Activated CD4-positive, alpha-beta T cell treated with anti-CD3 and anti-CD28 coated beads, Interleukin-2, amount 10 ng/mL, durations not matched to agents 24 days and 14 days (primary cell): ENCODE measurements at places on chromosomes 5 and 9.

DNA sequence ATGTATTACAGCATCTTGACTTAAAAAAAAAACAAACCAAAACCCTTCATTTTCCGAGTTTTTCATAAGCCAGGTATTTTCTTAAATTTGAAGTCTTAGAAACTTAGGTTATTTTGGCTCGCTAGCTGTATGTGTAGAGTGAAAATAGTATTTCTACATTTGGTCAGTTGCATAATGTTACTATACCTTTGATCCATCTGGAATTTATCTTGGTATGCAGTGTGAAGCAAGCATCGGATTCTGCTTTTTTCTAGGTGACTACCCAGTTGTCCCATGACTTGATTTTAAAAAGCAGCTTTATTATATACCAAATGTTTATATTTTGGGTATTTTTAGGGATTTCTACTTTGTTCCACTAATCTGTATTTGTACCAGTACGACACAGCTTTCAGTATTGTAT lies 27.7 kb downstream of the UBAP1 start:
- no peak for DNase-seq

GRCh38 chr5:849651-850301 lies 1.0 kb downstream of the ZDHHC11 start:
- DNase-seq = no peak

DNA sequence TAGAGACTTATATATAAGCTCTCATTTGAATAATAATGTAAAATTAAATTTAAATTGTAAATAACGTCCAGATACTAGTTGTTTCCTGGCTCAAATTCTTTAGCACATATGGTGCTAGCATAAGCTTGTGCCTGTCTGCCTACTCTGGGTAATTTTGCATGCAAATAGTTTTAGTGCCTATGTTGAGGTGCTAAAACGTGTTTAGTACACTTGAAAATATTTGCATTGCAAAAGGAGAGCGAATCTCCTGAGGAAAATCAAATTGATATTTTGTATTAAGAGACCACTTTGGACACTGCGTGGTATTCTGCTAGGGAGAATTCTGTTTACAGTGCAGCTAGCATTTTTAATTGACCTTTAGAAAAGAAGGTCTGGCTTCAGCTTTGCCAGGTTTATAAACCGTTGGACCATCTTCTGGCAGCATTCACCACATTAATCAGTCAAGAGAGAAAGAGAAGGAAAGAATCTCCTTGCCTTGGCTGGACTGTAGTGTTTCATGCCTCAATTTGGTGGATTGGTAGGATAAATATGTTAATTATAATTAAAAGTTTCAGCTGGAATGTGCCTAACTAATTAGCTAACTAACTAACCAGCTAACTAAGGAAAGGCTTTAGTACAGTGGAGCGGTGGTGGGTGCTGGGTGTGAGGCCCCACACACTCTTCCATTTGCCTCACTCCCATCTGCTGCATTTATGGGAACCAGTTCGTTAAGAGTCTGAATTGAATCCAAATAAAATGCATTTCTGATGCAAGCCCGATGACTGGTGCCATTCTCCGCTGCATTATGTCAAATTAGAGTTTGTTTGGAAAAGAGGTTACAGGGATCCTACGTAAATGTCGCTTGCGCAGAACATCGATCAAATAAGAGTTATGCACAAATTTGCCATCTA lies 150.1 kb upstream of the MPDZ start:
- DNase-seq = no peak

DNA sequence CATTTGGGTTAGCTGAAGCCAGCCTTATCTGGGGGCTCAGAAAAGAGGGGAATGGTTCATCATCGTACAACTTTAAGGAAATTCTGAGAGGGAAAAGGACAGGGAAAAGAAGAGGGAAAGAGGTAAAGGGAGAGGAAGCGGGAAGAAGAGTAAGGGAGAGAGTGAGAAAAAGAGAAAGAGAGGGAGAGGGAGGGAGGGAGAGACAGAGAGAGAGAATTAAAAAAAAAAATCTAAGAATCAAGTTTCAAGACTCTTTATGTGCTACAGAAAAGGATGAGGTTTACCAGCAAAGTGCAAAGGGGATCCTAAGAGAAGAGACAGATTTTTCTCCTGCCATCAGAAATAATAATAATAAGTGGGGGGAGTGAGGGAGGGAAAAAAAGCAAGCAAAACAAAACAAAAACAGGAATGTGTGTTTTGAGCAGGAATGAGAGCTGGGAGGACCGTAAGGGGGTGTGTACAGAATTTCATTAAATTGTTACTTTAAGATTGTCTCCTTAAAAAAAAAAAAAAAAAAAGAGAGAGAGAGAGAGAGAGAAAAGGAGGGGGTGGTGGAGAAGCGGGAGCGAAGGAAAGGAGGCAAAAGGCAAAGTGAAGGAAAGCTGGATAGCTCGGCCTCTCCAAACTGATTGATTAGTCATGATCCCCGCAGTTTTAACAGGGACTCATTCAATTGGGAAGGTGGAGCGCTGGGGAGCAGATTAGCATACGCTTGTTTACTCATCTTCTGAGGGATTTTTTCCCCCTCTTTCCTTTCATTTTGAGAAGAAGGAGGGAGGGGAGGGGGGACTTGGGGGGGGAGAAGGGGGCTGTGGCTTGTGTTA lies 438 bp upstream of the PAPPA start:
- no peak for DNase-seq

GRCh38 chr9:113266174-113266573 lies 9.2 kb downstream of the CDC26 start:
- DNase-seq = no peak

DNA sequence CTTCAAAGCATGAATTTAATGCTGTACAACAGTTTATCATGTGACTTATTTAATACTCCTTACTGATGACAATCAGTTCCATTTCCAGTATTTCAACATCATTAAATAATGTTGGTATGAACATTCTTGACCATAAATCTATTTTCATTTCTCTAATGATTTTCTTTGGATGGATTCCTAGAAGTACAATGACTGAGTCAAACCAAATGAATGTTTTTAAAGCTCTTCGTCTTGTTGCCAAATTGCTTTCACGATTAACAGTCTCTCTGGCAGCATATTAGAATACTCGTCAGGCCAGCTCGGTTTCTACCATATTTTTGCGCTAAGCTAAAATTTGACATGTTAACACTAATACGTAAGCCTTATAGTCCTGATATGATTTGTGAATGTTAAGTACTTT lies 197.0 kb downstream of the TRPM3 start:
- DNase-seq = no peak

- no peak for DNase-seq
Observed at GRCh38 chr9:109923471-109923760, 143.4 kb downstream of the PALM2AKAP2 start.

- no peak for DNase-seq
Observed at GRCh38 chr5:135386096-135386495, 12.9 kb downstream of the MACROH2A1 start.

- no peak for DNase-seq
Observed at GRCh38 chr5:147512659-147513379, 3.0 kb upstream of the DPYSL3 start.

DNA sequence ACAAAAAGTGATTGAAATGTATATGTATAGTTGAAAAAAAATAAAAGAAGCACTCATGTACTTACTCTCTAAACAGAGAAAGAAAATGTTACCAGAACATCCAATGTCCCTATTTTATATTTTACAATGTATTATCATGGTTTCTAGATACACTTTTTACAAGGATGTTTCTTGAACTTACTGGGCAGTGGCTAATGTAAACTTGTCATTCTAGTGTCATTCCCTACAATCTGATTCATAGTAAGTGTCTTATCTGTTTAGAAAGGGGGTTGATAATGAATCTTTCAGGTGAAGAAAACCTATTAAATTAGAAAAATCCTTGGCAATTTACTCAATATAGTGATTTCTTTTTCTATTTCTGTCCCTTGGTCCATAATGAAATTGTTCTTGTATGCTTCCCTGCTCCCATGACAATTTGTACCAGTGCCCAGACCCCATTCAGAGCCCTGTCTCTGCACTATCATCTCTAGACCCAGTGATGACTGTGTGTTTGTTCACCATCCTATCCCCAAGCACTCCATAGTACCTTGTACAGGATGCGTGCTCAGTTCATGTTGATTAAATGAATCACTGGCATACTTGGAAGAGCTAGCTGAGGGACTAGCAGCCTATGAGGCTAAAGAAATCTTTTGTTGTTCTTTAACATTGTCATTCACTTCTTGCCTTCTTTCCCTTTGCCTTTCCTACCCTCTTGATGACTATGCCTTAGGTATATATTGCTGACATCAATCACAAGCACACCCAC lies 101.2 kb downstream of the HMHB1 start:
- DNase-seq = no peak

GRCh38 chr9:114149765-114150340 lies 5.5 kb upstream of the COL27A1 start:
- no peak for DNase-seq

DNA sequence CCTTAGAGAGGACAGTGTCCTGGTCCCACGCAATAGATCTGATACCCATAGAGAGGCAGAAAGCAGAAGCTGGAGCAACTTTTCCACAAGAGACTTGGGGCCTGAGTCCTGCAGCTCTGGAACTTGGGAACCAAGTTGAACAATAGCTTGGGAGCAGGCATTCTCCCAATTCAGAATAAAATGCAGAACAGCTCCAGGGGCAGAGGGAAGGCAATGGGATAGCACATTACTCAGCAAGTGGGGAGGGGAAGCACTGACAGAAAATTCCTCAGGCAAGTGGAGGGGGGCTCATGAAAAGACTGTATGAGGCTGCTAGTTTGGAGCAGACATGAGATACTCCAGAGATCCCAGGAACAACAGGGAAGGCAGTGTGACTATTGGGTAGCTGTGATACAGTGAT lies 513.6 kb downstream of the HINT1 start:
- no peak for DNase-seq

DNA sequence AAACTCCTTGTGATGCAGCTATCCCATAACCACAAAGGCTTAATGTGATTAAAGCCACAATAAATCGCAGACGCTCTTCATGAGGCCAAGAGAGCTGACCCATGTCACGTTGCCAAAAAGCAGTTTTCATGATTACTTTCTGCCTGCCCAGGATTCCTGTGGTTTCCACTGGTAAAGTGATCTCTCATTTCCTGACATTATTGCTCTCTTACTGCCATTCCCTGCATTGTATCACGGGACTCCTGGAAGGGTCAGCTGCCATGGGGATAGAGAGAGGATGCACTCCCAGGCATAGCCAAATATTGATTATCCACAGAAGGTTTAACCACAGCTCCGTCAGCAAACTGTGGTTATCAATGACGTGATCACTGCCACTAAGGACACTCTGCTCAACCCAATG lies 103.8 kb upstream of the SLC1A3 start:
- DNase-seq = no peak

GRCh38 chr5:138658676-138659075 lies 83.5 kb upstream of the HSPA9 start:
- DNase-seq = no peak

GRCh38 chr5:157677931-157678330 lies 6.6 kb downstream of the C5orf52 start:
- no peak for DNase-seq

DNA sequence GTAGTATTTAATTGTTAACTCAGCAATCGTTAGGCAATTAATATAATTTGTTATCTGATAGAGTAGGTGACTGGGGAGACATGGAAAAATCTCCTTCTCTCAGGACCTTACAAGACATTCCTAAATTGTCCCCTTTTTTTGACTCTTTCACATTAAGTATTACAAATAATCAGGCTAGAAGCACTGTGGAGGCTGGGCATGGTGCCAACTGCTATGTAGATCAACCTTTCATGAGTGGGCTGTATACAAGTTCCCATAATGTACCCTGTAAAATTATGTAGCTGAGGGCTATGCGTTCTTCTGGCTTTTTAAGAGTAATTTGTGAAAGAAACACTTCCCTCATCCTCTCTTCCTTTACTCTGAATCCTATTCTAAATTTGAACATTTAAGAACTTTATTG lies 140.2 kb downstream of the NFIB start:
- no peak for DNase-seq
